Calu3 (cell line): ENCODE measurements at places on chromosomes 16 and 17.

GRCh38 chr17:74524653-74525464 lies 6.4 kb downstream of the CD300LB start:
- DNase-seq: no peak

DNA sequence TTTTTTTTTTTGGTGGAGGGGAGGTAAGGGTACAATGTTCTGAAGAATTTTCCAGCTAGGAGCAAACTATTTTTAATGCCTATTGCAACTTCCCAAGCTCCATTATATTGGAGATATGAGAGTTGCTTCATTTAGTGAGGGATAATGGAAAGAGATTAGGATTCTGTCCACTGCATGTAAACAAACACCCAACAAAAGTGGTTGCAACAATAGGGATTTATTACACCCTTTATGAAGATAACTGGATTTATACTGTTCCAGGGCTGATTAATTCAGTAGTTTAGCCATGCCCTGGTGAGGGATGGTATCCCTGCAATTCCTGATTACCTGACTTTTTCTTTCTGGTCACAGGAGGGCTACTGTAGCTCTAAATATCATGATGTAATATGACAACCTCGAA lies 40.5 kb downstream of the MAP2K6 start:
- DNase-seq: no peak

DNA sequence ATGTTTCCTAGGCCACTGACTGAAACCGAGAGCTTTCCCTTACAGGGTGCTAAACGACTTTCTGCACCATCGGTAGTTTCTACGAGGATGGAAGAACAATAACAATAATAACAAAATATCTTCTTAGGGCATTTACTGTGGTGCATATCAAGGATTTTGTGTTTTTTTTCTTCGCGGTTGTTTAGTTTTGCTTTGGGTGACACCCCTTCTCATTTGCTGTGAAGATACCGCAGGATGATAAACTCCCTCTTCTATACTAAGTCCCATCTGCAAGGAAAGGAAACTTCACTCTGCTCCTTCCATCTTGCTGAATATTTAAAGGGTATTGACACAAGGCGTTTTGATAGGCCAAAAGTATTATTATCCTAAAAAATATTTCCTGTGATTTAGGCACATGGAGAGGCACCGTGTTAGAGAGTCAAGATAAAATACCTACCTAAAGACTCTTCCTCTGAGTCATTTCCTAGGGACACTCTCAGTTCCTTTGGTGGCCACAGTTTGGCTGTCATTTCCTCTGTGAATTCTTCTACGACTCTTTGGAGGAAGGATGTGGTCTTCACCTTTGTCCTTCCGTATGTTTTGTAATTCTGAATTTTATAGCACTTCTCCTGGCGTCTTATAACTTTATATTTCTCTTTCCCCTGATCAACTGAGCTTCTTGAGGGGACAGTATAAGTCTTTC lies 318.8 kb downstream of the CDH13 start:
- no peak for DNase-seq

DNA sequence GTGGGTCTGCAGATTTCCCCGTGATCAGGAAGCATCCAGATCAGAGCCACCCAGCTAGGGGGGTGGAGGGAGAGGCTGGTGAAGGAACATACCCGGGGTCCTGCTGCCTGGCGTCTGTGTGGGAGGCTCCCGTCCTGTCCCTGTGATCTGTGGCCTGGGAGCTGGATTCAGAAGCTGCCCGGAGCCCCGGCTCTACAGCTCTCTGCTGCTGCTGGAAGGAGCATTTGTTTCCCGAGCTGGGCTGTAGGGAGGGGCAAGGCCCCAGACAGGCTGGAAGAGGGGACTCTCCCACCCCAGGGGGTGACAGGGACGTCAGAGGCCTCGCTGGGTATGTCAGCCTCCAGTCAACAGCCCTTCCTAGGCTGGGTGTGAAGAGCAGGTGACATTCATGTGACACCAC lies 10.2 kb downstream of the SOX8 start:
- DNase-seq: no peak

DNA sequence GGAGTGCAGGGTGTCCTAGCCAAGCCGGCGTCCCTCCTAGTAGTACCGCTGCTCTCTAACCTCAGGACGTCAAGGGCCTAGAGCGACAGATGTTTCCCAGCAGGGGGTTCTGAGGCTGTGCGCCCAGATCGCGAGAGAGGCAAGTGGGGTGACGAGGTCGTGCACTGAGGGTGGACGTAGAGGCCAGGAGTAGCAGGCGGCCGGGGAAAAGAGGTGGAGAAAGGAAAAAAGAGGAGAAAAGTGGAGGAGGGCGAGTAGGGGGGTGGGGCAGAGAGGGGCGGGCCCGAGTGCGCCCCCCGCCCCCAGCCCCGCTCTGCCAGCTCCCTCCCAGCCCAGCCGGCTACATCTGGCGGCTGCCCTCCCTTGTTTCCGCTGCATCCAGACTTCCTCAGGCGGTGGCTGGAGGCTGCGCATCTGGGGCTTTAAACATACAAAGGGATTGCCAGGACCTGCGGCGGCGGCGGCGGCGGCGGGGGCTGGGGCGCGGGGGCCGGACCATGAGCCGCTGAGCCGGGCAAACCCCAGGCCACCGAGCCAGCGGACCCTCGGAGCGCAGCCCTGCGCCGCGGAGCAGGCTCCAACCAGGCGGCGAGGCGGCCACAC lies at the start of gene MMP2:
Gene MMP2, plus strand, starts transcription at position 372 of the 603 bp plus-strand sequence. CDS start 282 bp downstream, outside the sequence.
- no peak for DNase-seq

DNA sequence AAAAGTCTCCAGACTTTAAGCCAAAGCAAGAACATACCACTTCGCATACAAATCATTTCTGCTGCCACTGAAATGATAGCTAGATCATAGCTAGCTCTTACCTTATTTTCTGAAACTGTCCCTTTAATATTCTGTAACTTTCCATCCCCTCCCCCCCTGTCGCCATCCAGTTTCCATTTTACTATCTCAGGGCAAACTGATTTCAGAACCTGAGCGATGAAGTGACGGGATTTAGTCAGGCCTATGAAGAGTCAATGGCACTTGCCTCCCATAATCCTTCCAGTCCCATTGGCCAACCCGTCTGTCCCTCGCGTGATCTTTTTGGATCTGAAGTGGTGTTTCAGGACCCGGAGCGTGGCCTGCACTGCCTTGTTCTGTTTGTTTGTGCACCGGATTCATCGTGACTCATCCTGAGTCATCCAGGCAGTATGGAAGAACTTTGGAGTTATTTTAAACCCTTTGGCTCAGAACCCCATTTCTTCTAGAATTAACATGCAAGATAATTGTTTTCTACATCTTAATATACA lies 199.8 kb upstream of the CHMP6 start:
- DNase-seq: peak; percentile 72

- no peak for DNase-seq
Measured at GRCh38 chr17:13513039-13513405, 88.7 kb downstream of the HS3ST3A1 start.

GRCh38 chr16:8110572-8111514 lies 479.5 kb downstream of the TMEM114 start:
- no peak for DNase-seq

GRCh38 chr16:88472637-88473205 lies 19.6 kb downstream of the ZFPM1 start:
- no peak for DNase-seq

DNA sequence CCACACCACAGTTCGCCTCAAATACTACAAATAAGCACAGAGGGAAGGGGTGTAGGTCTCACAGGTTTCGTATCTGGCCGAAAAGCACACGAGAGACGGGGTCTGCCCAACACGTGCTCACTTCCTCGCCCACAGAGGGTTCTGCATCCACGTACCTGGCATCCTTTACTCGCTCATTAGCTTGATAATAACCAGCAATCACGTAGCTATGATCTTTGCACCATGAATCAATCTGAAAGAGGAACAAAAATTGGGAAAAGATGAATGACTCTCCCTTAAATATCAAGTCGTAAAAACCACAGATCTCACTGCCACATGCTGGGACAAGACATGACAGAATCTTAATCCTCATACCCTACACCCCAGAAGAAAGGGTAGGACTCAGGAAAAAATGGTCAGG lies 10.5 kb downstream of the EMC8 start:
- no peak for DNase-seq

DNA sequence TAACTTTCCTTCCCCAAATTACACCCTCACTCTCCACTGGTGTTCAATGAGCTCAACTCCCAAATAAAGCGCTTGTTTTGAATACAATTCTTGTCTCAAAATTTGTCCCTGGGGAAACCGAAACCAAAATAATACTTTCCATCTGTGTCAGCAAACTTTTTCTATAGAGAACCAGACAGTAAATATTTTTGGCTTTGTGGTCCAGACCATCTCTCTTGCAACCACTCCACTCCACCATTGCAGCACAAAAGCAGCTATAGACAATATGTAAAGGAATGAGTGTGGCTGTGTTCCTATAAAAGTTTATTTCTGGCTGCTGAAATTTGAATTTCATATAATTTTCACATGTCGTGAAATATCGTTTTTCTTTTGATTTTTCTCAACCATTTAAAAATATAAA lies 84.6 kb upstream of the ERCC4 start:
- DNase-seq: no peak

GRCh38 chr16:67969254-67970039 lies 1.0 kb upstream of the SLC12A4 start:
- DNase-seq: no peak

- DNase-seq: no peak
Measured at GRCh38 chr17:55426851-55427586, 5.4 kb upstream of the MMD start.

- DNase-seq: peak; percentile 56
Measured at GRCh38 chr17:40020146-40020545, 4.9 kb downstream of the CSF3 start.

DNA sequence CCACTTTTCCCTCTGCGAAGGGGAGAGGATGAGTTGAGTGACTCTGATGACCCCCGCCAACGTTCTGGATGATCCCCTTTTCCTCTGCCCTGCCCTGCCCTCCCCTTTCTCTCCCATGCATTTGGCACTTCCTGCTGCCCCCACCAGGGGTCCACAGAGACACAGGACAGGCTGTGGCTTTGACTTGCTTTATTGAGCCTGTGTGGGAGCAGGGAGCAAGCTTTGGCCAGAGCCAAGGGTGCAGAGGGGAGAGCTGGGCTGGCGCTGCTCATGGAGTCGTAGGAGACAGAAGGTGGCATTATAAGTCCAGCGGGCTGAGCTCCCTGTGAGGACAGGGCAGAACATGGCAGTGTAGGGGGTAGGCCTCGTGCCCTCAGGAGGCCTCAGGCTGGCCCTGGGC lies 1.6 kb downstream of the PPY start:
- peak; percentile 73 for DNase-seq

DNA sequence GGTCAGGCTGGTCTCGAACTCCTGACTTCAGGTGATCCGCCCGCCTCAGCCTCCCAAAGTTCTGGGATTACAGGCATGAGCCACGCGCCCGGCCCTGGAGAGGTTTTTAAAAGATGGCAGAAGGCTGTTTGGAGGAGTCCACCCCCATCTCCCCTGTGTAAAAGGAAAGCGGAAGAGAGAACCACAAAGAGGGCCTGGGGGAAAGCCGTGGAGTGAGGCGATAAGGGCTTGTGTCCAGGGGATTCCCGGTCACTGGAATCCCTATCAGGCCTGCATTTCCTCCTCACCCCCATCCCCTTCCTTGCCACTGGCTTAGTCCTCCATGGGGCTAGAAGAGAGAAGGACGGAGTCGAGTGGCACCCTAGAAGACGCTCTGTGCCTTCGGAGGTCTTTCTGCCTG lies at the start of gene GP1BA:
Gene GP1BA, plus strand, starts transcription at position 315 of the 400 bp plus-strand sequence. CDS start 328 bp downstream, outside the sequence.
- no peak for DNase-seq

DNA sequence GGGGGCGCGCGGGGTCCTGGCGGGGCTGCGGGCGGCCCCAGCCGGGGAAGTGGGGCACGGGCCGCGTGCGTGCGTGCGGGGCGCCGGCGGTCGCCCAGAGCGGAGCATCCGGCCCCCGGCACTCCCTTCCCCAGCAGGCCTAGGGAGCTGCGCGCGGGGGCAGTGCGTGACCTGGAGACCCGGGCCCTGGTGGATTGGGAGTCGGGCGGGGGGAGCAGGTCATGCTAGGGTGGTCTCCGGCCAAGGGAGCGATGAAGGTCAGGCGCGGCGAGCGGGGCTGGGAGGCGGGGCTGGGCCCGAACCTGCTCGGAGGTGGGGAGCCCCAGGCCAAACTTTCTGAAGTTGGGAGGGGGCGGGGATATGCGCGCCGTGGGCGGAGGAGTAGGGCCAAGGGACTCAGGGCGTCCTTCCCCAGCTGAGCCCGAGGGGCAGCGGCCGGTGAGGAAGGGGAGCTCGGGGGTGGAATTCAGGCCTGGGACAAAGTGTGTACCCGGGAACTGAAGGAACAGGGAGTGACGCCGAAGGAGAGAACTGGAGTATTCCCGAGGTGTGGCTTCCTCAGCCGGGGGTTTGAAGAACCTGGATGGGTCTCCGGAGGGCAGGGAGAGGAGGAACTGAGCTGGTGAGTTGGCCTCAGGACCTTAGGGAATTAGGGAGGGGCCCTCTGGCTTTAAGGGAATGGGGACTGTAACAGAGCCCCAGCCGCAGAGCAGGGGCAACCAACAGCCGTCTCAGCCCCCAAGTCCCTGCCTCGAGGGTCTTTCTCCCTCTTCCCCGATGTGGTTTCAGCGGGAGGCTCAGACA lies 589 bp downstream of the XYLT2 start:
- DNase-seq: peak; percentile 55

DNA sequence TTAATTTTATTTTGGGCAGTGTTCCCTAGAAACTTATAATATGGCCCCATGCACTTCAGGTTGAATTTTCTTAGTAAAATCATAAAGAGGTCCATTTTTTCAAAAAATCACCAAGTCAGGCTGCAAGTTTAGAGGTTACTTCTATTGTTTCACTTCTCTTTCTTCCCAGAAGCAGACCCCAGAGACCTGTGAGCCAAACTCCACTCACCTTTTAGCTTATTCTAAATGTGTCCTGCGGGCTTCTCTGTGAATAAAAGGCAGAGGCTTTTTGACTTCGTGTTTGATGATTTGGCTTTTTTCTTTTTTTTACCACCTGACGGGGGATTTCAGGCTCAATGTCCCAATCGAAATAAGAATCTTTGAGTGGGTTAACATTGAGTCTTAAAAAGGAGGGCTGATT lies 7.4 kb downstream of the PRKCB start:
- no peak for DNase-seq

GRCh38 chr17:17060930-17061329 lies 18.7 kb downstream of the MPRIP start:
- DNase-seq: no peak

DNA sequence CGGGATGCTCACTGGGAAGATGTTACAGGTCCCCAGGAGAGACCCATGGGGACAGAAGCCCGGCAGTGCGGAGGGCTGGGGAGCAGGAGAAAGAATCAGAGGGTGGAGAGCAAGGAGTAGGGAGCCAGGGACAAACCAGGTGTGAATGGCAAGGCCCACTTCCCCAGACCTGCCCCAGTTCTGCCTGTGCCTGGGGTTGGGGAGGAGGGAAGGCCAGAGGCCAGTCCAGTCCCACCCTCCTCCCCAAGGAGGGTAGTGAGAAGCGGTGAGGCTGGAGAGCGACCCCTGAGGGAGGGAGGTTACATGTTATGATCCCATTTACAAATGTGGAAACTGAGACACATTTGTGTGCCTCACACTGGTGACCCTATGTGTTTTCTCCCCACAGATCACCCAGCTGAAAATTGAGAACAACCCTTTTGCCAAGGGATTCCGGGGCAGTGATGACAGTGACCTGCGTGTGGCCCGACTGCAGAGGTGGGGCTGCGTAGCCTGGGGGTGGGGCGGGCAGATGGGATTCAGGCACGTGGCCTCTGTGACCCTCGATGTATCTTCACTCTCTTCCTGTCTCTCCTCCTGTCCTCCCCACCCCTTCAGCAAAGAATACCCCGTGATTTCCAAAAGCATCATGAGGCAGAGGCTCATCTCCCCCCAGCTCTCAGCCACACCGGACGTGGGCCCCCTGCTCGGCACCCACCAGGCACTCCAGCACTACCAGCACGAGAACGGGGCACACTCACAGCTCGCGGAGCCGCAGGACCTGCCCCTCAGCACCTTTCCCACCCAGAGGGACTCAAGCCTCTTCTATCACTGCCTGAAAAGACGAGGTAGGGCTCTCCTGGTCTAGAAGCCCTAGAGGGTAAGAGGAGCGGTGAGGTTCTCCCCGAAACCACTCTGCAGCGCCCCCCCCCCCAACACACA lies 27.5 kb downstream of the TBX4 start:
- no peak for DNase-seq
